A549 treated with dexamethasone at 1 μM for 4 hours (cell line): ENCODE measurements at places on chromosomes 7 and 10. TPM values are rescaled to one million over a fixed set of nuclear protein-coding genes. Genes with fewer than 3 reads are reported as not detected.

The NPSR1 gene
- not detected in 5 replicates for total RNA-seq

The LMOD2 gene
- not detected in 5 replicates for total RNA-seq

The ZNF679 gene
- total RNA-seq, result not detected in 5 replicates

The PAX4 gene
- total RNA-seq, result not detected in 5 replicates

The CUZD1 gene
- 0.63 to 1.2 TPM (median 1.0 TPM) in 5 replicates for total RNA-seq
